ENCODE measurements at places on chromosomes 7 and 10.

- no peak for DNase-seq
Observed at GRCh38 chr7:128389618-128390329, 20.0 kb downstream of the IMPDH1 start.

GRCh38 chr7:74235518-74236268 lies 18.5 kb downstream of the RFC2 start:
- no peak for DNase-seq

- no peak for DNase-seq
Observed at GRCh38 chr7:55509322-55509721, 63.0 kb downstream of the VOPP1 start.

GRCh38 chr7:85954961-85955360 lies 688.7 kb upstream of the GRM3 start:
- no peak for DNase-seq

DNA sequence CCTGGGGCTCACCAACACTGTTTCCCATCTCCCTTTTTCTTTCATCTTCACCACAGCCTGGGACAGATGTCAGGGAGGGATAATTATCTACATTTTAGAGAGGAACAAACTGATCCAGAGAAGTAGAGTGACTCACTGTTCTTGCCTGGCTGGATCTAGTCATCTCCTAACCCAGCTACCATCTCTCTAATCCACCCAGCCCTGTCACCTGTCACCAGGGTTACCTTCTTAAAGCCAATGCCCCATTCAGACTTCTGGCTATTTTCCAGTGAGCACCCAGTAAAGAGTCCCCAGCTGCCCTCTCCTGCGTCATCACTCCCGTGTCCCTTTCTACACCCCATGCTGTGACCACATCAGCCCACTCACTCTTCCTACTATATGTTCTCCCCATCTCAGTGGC lies 68.4 kb upstream of the DUSP5 start:
- no peak for DNase-seq

DNA sequence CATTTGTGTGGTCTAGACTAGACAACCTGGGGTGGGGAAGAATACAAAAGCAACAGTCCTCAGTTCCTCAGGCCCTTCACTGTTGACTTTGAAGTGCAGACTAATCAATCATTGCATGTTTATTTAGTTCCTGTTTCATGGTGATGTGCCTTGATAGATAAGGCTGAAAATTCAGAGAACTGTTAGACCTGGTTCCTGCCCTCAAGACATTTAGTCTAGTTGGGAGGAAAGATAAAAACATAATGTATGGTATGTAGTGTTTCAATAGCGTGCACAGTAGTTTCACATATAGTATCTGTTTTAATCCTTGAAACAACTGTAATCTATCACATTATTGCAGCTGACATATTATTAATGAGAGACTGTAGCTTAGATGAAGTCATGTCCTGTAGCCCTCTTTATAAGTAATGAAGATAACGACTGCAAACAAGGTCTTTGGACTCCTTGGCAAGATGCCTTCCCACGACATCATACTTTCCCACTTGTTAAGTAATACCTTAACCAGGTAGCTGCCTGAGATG lies 124.0 kb downstream of the CELF2 start:
- no peak for DNase-seq

- no peak for DNase-seq
Observed at GRCh38 chr10:130064783-130065182, 45.8 kb downstream of the C10orf143 start.

- DNase-seq, result no peak
Observed at GRCh38 chr7:126483972-126484371, 768.8 kb downstream of the GRM8 start.

DNA sequence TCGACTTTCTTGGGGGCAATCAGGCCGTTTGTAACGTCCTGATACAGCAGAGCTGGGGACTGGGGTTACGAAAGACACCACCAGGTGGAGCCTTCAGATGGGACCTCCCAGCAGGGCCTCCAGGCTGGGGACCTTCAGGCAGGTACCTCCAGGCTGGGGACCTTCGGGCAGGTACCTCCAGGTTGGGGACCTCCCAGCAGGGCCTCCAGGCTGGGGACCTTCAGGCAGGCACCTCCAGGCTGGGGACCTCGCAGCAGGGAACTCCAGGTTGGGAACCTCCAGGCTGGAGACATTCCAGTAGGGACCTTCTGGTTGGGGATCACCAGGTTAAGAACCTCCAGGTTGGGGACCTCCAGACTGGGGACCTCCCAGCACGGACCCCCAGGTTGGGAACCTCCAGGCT lies 23.5 kb upstream of the GPR146 start:
- DNase-seq, result no peak

GRCh38 chr10:3353235-3353634 lies 180.7 kb upstream of the PITRM1 start:
- DNase-seq, result no peak

DNA sequence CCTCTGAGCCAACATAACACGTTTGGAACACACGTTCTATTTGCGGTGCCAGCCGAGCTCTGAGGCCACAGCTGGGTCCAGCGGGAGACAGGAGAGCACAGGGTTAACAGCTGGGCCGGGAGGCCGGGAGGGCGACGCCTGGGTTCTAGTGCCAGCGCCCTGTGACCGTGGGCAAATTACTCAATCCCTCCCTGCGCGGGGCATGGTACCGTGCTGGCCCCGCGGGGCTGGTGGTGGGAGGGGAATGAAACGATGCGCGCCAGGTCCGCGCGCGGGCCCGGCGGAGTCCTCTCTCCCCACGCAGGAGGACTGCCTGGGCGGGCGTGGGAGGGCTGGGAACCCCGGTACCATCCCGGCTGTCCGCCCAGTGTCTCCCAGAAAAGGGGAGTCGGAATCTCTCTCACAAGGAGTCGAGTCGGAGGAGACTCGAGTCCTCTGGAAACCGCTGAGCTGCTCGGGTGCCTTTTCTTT lies 30.4 kb downstream of the LEP start:
- no peak for DNase-seq

GRCh38 chr7:99618726-99619125 lies 2.0 kb downstream of the ZSCAN25 start:
- DNase-seq, result no peak

- DNase-seq, result no peak
Observed at GRCh38 chr10:129120441-129120840, 346.6 kb upstream of the MGMT start.

DNA sequence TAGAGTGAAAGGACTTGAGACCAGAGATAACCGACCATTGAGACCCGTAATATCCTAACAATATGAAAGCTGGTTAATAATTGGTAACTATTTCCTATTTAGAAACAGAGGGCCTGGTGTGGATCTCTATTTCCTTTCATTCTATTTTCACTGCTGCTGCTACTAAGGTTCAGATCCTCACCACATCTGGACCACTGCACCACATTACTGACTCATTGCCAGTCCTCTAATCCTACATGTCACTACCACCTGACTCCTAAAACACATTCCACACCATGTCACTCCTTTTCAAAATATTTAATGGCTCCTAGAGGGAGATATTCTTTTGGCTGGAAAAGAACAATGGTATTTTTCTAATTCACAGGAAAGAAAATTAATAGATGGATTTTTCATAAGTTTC lies 6.4 kb downstream of the USP54 start:
- no peak for DNase-seq

DNA sequence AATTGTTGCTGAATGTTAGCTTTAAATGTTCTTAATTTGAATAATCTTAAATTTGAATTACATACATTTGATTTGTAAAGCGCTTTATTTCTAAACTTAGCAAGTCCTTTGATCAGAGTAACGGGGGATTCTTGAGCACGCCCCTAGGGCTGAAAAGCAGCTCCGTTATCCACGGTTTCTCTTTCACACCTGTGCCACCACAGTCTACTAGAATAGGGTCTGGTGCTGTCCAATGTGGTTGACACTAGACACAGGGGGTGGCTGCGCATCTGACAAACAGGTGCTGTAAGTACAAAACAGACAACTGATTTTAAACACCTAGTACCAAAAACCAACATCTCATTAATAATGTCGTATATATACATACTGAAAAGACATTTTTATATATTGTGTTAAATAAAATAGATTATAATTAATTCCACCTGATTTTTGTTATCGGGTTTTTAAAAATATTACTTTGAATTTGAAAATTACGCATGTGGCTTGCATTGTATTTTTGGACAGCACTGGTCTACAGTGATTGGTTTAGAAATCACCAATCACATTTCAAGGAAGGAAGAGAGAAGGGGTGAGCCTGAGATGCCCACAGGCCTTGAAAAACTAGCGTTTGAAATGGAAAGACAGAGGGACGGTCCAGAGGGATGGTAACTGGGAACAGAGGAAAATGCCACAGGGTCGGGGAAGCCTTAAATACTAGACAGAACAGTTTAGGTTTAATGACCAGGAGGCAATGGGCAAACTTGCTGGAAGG lies 7.3 kb downstream of the SEPHS1 start:
- DNase-seq, result no peak

DNA sequence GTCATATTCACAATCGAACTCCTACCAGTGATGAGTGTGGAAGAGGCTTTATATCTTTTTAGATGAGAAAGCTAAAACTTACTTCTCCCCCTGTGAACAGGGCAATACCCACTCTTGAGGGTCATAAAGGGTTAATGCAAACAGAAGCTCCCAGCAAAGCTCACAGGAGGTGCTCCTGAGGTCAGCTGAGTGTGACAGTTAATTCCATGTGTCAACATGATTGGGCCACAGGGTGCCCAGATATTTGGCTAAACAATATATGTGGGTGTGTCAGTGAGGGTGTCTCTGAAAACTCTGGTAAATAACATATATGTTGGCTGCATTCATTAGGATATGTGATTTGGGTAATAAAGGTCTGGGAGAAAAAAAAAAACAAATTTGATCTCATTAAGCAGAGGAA lies 86.0 kb downstream of the HIP1 start:
- DNase-seq, result no peak

DNA sequence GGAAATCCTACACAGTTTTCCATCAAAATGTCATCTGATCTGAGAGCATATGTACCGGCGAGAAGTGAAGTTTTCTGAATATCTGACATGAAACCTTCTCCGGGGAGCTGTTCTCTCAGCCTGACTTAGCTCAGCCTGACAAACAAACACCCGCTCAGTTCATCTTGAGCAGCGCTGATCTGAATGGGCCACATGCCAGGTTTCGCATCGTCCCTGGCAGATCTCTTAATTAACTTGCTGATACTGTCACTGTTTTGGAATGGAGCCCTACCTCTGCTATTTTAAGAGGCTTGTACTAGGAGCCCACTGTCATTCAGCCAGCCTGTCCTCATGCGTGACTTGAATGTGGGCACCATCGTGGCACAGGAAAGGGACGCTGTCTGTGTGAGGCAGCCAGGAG lies 109.2 kb downstream of the STRA8 start:
- no peak for DNase-seq

DNA sequence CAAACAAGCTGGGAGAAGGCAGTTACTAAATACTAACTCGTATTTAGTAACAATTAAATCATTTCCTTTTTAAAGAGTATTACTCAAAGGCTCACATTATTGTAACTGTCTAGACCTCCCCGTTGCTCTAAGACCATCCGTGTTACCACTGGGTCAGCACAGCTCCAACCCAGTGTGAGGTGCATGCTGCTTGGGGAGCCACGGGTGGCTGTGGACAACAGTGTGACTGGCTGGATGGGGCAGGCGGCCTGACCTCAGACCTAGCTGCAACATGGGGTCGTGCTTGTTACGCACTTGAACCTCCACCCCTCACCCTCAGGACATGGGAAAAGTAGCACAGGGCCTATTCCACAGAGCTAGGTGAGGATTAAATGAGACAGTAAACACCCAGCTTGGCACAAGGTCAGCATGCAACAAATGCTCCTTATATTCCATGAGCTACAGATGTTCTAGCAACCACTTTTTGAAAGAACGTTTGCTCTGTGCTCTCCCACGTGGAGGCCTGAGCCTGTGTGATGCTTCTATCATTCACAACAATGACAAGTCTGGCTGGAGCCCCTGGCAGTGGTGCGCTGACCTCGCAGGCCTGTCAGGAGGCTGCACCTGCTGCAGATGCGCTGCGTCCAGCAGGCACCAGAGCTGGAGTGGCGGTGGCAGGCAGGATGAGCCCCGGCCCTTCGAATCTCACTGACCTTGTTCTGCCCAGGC lies 135.7 kb downstream of the PKD1L1 start:
- DNase-seq, result no peak

GRCh38 chr7:131674131-131674530 lies 117.7 kb upstream of the PODXL start:
- no peak for DNase-seq

GRCh38 chr7:8172372-8173354 lies 89.3 kb downstream of the ICA1 start:
- no peak for DNase-seq

DNA sequence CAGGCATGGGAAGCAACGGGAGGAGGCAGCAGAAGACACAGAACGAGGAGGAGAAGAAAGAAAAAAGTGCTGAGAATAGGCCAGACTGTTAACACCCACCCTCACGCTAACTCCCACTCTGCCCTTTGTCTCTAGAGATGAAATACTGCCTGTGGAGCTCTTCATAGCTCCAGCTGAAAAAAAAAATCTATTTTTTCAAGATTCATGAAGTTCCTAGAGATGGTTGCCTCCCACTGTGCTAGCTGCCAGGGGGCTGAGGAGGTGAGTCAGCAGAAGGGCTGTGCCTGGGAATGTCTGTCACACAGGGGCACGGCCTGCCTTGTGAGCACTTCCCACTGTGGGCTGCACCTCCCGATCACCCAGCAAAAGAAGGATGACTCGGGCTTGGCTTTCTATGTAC lies 144.5 kb downstream of the RNF216 start:
- no peak for DNase-seq

- DNase-seq, result no peak
Observed at GRCh38 chr7:117113871-117114270, 160.6 kb downstream of the ST7 start.

- no peak for DNase-seq
Observed at GRCh38 chr7:64888901-64889685, 14.0 kb upstream of the ZNF273 start.

DNA sequence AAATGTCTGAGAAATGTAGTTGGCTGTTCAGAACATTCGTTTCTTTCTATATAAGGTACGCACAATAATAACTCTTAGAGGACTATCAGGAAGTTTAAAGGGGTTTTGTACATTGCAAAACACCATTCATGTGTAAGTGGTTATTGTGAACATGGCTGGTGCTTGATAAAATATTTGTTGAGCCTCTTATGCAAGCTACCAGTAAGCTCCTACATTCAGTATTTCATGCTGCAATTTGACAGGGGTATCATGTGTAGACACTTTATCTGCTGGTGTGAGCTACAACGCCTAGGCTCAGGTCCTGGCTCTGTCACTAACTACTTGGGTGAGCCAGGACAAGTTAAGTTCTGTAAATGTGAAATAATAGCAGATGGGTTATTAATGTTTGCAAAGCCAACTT lies 75.5 kb downstream of the MAP3K8 start:
- DNase-seq, result no peak

GRCh38 chr7:26167303-26167934 lies 15.4 kb downstream of the NFE2L3 start:
- no peak for DNase-seq

GRCh38 chr10:121282797-121283515 lies 315.3 kb downstream of the FGFR2 start:
- no peak for DNase-seq

GRCh38 chr7:114412548-114412947 lies 2.1 kb upstream of the FOXP2 start:
- no peak for DNase-seq

- DNase-seq, result no peak
Observed at GRCh38 chr10:60943316-60944057, 498 bp downstream of the RHOBTB1 start.
